T-cell (primary cell): ENCODE measurements at places on chromosomes 4 and X.

DNA sequence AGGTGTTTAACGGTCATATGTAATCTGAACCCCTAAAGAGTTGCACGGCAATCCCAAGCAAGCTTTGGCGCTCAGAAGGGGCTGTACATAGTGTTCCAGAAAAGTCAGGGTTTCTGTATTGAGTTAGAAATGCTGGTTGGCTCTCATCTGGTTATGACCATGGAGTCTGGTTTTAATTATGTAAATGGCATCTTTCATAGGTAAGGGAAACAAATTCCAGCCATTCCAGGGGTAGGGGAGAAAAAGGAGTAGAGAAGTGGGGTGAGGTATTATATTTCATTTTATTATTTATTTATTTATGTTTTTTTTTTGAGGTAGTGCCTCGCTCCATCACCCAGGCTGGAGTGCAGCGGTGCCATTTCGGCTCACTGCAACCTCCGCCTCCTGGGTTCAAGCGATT lies 15.9 kb downstream of the KLF3 start:
- no peak for DNase-seq
- no peak overlapping the region for H3K4me3 ChIP-seq
- peaks cover 47% of the 10 kb centered on the region for H3K4me1 ChIP-seq
- H3K36me3 ChIP-seq: peaks cover 40% of the 10 kb centered on the region

DNA sequence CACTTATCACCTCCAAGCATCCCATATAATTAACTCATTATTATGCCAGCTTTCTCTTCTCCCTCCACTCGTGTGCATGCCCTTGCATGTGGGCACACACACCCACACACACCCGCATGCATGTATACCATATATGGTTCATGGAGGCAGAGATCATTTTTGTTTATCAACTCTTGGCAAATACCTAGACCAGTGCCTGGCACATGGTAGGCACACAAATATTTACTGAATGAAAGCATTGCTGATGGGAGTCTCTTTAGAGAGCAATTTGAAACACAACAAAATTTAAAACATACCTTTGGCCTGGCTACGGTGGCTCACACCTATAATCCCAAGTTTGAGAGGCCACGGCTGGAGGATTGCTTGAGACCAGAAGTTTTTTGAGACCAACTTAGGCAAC lies 51.1 kb upstream of the SLC10A4 start:
- H3K36me3 ChIP-seq: no peaks in the 10 kb centered on the region
- no peak for DNase-seq
- peaks cover 12% of the 10 kb centered on the region for H3K4me1 ChIP-seq
- H3K27me3 ChIP-seq: no peaks in the 10 kb centered on the region
- no peak overlapping the region for H3K27ac ChIP-seq
- no peak overlapping the region for H3K4me3 ChIP-seq

DNA sequence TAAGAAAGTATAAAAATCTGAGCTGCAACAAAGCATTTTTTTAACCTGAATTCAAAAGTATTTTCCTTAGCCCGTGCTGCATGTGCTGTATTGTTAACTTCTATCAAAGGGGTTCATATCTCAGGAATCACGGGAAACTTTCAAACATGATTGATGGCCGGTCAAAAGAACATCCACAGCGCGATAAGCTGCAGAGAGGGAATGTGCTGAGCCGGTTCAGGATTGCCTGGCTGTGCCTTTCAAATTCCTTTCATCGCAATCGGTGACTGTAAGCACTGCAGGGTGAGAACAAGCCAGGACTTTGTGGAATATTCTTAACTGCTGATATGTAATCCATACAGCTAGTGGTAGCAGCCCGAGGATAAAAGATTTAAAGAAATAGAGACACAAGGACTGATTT lies 210.9 kb upstream of the NOCT start:
- no peaks in the 10 kb centered on the region for H3K27me3 ChIP-seq
- no peaks in the 10 kb centered on the region for H3K4me1 ChIP-seq
- H3K4me3 ChIP-seq: no peak overlapping the region
- H3K27ac ChIP-seq: no peak overlapping the region

GRCh38 chrX:22577181-22577580 lies 304.5 kb downstream of the CBLL2 start:
- no peak overlapping the region for H3K4me3 ChIP-seq
- H3K27ac ChIP-seq: no peak overlapping the region
- H3K36me3 ChIP-seq: no peaks in the 10 kb centered on the region
- no peak for DNase-seq
- no peaks in the 10 kb centered on the region for H3K4me1 ChIP-seq
- no peaks in the 10 kb centered on the region for H3K27me3 ChIP-seq

GRCh38 chr4:3679071-3679825 lies 86.9 kb upstream of the ADRA2C start:
- H3K27me3 ChIP-seq: no peaks in the 10 kb centered on the region
- H3K4me1 ChIP-seq: no peaks in the 10 kb centered on the region
- no peak overlapping the region for H3K27ac ChIP-seq
- no peaks in the 10 kb centered on the region for H3K36me3 ChIP-seq
- no peak overlapping the region for H3K4me3 ChIP-seq
- no peak for DNase-seq

DNA sequence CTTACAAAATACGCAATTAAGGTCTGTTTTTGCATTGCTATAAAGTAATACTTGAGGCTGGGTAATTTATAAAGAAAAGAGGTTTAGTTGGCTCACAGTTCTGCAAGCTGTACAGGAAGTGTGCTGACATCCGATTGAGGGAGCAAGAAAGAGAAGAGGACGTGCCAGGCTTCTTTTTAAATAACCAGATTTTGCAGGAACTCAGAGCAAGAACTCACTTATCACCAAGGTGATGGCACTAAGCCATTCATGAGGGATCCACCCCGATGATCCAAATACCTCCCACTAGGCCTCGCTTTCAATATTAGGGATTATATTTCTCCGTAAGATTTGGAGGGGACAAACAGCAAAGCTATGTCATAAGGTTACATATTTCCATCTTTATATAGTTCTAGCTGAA lies 456.7 kb downstream of the GLUD2 start:
- H3K4me3 ChIP-seq: no peak overlapping the region
- H3K36me3 ChIP-seq: no peaks in the 10 kb centered on the region
- no peaks in the 10 kb centered on the region for H3K27me3 ChIP-seq
- no peak overlapping the region for H3K27ac ChIP-seq
- no peak for DNase-seq
